ENCODE measurements at places on chromosomes 7 and 10.

- no peak for DNase-seq
Measured at GRCh38 chr10:97355571-97355975, 21.0 kb upstream of the FRAT2 start.

- no peak for DNase-seq
Measured at GRCh38 chr7:83301416-83301815, 138.7 kb upstream of the PCLO start.

GRCh38 chr7:37290731-37291130, 157.9 kb downstream of the ELMO1 start:
- no peak for DNase-seq

- DNase-seq = no peak
Measured at GRCh38 chr10:124728071-124728829, 15.9 kb downstream of the FAM53B start.

GRCh38 chr10:130513686-130514476, 377.7 kb downstream of the GLRX3 start:
- no peak for DNase-seq

DNA sequence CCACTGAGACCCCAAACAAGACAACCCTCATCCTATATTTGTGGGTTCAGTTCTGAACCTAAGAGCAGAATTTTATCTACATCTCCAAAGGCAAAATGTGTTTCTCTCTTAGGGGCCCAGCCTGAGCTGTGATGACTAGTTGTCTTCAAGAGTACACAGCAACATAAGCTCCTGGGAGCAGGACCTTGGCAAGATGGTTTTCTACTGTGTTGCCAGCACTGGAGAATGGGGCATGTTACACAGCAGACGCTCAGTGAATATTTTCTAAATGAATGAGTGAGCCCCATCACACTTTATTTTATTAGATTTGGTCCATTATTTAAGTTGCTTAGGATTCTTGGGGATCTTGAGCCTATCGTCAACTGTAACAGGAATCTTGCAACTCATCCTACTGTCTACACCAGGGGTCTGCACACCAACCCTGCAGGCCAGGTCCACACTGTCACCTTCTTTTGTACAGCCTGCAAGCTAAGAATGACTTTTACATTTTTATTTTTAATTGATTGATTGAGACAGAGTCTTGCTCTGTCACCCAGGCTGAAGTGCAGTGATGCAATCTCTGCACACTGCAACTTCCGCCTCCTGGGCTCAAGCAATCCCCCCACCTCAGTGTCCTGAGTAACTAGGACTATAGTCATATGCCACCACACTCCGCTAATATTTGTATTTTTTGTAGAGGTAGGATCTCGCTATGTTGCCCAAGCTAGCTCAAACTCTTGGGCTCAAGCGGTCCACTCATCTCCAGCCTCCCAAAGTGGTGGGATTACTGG, 347.1 kb downstream of the FGFR2 start:
- no peak for DNase-seq

- DNase-seq = no peak
Measured at GRCh38 chr7:42106562-42106961, 130.4 kb downstream of the GLI3 start.
